ENCODE measurements at places on chromosomes 1 and 21.

GRCh38 chr1:26181586-26182382 is 4.5 kb downstream of the CNKSR1 start:
- DNase-seq, result no peak

DNA sequence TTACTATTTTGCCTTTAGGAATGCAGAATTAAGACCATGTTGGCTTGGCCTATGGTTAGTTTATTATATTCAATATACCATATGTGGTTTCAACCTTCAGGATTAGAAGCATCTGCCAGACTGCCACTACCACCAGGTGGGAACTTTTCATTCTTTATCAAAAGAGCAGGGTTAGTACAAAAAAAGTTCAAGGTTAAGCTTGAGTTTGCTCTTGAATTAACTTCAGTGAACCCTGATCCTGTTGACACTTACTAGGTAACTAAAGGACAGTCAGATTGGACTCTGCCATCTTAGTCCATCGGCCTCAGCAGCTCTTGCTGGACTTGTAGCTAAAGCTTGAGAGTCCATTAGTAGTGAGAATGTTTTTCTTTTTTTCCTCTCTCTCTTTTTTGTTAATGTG is 22.1 kb downstream of the CLIC4 start:
- no peak for DNase-seq

DNA sequence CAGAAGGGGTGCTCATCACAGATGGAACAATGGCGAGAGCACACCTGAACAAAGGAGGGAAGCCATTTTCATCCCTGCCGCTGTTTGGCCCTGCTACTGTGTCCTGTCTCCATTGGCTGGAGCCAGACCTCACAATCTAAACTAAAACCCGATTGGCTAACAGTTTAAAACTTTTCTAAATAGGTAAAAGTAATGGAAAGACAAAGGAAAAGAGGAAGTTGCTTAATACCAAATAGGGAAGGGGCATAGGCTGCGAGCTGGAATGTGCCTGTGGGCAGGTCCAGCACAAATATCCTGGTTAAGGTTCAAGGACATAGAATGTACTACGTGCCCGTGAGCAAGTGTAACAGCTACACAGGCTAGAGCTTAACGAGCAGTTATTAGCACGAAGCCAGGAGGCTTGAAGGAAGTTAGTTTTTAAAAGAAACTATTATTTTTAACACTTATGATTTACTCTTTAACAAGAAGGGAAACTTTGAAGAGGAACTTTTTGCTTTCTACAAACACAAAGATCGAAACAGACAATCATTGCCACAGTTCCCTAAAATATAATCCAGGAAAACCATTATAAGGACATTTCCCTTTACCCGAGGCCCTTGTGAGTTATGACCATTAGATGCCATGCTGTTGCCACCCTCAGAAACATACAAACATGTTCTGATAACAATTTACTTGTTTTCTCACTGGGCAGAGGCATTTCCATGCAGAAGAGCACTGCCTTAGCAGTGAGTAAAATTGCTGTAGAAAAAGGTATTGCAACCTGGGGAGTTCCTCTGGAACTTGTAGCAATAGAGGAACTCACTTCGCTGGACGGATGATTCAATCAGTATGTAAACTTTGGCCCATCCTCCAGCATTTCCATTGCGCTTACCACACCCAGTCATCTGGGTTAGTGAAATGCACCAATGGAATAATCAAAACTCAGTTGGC is 4.8 kb upstream of the PTTG1IP start:
- DNase-seq, result no peak

DNA sequence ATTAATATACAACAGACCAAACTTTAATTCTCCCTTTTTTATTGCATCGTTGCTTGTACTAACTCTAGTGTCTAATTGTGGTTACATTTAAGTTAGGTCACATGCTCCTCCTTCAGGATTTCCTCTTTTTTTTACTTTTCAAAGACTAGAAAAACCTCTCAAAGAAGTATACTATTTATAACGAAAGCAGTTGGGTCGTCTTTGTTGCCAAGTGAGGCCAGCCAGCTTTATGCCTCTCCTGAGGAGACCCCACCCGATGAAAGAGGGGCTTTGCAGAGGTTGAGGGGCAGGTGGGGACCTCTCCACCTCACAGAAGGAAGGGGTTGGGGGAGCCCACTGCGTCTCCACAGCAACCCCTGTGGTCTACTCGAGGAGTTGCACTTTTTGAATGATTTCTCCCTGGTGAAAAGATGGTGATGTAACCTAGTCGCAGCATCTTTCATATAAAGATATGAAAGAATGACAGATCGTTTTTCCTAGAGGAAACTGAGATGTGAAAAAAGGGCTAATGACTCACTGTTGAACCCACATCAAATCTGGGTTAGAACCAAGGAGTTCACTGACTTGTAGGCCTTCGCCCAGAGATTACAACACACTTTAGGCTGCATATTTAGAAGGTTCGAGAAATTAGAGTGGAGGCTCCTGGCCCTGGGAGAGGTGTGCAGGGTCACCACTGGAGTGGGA is 6.4 kb downstream of the TGFB2 start:
- DNase-seq, result no peak

- no peak for DNase-seq
These were observed 110.9 kb upstream of the IFFO2 start for GRCh38 chr1:19067182-19067911.

GRCh38 chr1:229411434-229412055 is 22.3 kb downstream of the ACTA1 start:
- DNase-seq, result no peak

GRCh38 chr1:234977875-234978396 is 150.7 kb downstream of the TOMM20 start:
- no peak for DNase-seq

GRCh38 chr1:206866062-206866461 is 639 bp downstream of the IL20 start:
- no peak for DNase-seq

GRCh38 chr1:215282557-215282956 is 200.0 kb downstream of the KCNK2 start:
- no peak for DNase-seq

All from smooth muscle cell of the brain vasculature (primary cell).